ENCODE measurements at places on chromosomes 3 and 15.

- no peak for DNase-seq
Measured at GRCh38 chr3:14329842-14330241, 72.6 kb upstream of the SLC6A6 start.

GRCh38 chr3:155957412-155957880 is 87.0 kb downstream of the GMPS start:
- DNase-seq: no peak

DNA sequence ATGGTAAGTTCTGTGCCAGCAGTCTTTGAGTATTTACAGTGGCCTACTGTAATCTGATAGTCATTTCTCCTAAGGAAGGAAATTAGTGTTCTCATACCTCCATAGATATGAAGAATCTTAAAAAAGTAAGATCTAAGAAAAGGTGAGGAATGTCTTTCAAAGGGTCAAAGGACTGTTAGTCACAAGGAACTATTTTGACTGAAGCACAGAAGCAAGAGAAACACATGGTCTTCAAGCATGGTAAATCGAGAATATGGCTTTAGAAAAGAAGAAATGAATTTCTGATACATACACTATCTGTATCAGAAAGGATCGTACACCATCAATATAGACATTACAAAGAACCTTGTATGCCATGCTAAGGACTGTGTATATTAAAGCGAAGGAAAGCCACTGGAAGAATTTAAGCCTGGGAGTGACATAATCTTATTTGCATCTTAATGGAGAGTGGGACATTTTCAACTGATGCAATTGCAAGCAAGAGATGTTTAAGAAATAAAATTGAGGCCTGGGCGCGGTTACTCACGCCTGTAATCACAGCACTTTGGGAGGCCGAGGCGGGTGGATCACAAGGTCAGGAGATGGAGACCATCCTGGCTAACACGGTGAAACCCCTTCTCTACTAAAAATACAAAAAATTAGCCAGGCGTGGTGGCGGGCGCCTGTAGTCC is 5.5 kb upstream of the ACAP2 start:
- no peak for DNase-seq

DNA sequence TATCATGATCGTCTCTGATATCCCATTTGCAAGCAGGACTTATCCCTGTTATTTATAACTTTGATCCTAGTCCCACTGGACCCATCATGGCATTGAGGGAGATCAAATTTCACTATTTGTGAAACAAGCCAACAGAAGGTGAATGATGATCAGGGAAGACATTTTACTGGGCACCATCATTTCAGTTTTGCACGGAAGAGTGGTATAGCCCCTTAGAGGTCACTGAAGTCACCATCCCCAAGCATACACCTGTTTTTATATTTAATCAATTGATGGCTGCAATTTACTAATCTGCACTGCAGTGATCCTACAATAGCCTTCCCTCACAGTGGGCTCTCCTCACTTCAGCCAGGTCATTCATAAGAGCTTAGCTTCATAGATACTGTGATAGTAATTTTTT is 132.4 kb downstream of the FHIT start:
- no peak for DNase-seq
